ENCODE measurements at places on chromosomes 1 and 21.

DNA sequence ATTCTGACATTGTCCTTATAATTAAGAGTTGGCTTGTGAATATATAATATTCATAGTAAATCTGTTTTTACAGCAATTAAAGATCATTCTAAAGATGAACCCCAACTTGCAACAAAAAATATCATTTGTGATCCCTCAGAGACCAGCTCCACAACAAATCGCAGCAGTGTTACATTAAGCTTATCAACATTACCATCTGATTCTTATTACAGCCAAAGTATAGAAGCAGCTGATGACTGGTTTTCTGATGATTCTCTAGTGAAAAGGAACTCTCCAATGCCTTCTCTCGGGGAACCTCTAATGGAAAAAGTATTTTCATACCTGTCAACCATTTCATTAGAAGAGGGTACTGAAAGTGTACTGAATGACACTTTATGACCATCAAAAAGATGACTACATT lies 45.4 kb downstream of the C1orf185 start:
- no peak for DNase-seq

GRCh38 chr1:215344539-215344938 lies 222.6 kb upstream of the KCTD3 start:
- DNase-seq, result no peak

DNA sequence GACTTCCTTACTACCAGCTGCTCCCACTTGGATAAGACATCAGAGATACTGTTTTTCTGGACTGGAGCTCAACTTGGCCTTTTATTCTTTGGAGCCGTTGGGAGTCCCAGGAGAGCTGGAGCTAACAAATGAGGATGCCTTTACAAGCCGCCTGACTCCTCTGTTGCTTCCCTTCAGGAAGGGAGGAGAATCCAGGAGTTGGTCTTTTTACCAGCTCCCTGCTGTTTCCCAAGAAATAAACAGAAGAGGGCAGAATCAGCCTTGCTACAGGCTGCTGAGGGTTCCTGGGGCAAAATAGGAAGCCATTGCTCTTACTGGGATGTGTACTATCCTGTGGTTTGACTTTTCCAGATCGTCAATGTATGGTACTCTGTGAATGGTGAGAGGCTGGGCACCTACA lies 1.5 kb downstream of the EIF3I start:
- DNase-seq, result no peak

GRCh38 chr1:6438047-6438525 lies 13.5 kb downstream of the ESPN start:
- peak; percentile 86 for DNase-seq

DNA sequence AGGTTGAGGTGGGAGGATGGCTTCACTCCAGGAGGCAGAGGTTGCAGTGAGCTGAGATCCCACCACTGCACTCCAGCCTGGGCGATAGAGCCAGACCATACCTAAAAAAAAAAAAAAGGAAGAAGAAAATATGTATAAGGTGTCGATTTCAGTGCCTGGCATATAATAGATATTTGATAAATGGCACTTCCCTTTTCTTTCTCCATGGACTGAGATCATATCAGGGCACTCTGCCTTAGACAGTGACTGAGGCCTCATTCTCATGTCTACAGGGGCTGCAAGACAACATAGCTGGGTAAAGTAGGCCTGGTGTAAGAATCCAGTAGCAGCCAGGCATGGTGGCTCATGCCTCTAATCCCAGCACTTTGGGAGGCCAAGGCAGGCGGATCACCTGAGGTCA lies 21.2 kb downstream of the PCAT6 start:
- DNase-seq, result no peak

DNA sequence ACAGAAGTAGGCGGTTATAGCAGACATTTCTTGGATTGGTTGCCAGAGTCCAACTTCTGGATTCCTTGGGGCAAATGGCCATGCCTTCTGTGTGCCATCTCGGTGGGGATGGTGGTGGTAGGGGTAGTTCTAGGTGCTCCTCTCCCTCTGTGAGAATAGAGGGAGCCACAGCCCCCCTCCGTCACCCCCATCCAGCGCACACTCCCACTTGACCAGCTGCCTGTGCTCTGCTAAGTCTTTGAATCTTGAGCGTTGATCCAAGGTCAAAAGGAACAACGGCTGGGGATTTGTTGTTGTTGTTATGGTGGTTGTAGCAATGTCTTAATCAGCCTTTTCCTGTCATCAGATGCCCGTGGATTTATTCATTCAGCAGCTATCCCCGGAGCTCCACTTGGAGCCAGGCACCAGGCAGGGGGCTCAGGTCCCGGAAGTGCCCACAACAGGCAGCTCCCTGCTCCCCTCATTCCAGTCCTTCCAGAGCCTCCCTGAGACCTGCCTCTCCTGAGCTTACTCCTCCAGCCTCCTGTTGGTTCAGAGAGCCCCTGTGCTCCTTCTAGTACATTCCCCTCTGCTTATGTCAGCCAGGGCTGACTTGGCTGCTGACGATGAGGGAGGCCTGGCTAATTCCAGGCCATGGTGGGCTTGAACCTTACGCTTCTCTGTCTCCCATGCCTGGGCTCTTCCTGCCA lies 146.6 kb upstream of the WNT4 start:
- no peak for DNase-seq

DNA sequence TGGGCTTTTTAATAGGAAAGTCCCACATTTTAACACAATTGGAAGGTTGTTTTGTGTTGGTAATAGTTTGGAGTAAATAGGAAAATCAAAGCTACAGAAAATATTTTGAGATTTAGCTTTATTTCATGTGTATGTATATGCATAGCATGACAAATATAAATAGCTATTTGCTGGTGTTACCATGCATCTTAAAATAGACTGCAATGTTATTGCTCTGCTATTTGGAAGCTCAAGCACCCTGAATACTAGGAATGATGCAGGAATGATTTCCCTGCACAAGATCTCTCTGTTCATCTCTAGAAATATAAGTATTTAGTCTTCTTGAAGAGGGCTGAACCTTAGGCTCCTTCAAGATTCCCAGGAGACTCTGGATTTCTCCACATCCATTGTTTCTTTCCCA lies 268.3 kb upstream of the POGK start:
- no peak for DNase-seq

DNA sequence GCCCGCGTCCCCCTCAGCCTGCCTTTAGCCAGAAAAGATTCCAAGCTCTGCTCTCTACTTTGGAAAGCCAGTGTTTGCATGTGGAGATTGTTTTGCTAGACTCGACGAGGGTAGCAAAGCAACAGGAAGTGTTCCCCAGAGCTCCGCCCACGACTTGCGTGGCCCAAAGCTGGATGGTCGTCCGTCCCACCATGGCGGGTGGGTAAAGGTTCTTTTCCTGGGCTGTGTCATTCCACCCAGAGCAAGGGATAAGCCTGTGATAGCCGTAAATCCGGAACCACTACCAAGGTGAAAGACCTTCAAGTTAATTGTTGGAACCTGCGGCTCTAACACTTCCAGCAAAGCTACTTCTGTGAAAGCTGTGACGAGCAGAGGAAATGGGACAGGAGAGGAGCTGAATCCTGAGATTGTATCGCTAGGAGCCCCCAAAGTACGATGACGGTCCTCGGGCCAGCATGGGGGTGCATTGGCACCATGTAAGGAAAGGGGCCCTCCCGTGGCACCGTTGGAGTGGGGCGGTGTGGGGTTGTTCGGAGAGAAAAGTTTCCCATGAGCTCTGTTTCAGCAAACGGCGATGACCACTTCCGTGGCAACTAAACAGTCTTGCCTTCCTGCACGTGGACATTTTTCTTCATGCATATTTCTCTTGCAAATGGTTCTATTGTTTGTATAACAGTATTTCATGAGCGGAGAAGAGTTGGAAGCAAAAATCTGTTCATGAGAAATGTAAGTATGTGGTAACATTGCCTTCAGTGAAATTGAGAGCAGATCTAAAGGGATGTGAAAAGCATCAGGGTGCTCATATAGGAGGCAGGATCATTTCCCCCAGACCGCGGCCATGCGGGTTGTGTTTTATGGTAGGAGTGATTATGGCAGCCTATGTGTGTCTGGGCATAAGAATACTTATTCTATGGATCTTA lies 8.4 kb downstream of the MX2 start:
- DNase-seq, result no peak

DNA sequence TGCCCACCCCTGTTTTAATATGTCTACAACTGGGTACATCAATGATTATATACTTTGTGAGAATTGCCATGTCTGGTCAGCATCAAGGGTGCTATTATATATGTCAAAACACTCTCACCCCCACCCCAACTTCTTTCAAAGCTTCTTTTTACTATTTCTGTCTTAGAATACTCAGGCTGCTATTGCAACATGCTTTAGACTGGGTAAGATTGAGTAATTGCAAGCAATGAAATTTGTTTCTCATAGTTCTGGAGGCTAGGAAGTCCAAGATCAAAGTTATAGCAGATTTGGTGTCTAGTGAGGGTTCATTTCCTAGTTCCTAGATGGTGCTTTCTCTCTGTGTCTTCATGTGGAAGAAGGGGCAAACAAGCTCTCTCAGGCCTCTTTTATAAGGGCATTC lies 100.5 kb upstream of the KCNK1 start:
- no peak for DNase-seq

Data from HT-29 (cell line).